ENCODE measurements at places on chromosomes 12 and 14. TPM values are rescaled to one million over a fixed set of nuclear protein-coding genes. Genes with fewer than 3 reads are reported as not detected.

GRCh38 chr12:2853626-2854025 is 3.2 kb downstream of the TEX52 start:
- peak; percentile 28 for DNase-seq

Gene INSM2
- total RNA-seq, result not detected

Gene MARS1
- 368 TPM for total RNA-seq

DNA sequence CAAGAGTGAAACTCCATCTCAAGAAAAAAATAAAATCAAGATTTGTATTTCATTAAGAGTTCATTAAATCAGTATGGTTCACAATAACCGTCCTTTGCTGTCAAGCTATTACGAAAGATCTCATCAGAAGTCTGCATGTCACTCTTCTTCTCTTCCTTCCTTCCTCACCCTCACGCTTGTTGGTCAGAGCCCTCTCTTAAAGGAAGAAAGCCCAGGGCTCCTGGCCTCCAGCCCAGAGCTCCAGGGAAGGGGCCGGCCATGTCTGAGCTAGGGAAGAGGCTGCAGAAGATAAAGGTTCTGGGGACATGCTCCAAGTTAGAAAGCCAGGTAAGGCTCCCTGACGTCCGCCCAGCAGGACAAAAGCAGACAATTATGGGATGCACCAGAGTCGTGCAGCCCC is 43.1 kb upstream of the DLK1 start:
- no peak for DNase-seq

DNA sequence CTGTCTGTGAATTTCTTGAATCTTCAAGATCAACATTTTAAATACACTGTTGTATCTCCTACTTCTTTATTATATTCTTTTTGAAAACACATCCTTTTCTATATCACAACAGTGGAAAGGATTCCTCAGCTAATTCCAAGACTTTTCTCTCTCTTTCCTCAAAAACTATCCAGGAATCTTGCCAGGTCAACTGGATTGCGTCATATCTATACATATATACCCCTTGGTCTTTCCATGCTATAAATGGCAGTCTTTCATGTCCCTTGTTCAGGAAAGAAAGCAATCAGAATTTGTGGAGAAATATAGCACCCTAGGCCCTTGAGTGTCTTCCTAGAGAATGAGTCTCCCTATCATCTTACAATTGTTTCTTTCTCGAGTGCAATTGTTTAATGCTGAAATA is 149.0 kb downstream of the KCNA5 start:
- DNase-seq, result no peak
